NCI-H510A treated with DMSO at 0.1 percent for 48 hours (cell line): ENCODE measurements at places on chromosomes 6 and 20.

DNA sequence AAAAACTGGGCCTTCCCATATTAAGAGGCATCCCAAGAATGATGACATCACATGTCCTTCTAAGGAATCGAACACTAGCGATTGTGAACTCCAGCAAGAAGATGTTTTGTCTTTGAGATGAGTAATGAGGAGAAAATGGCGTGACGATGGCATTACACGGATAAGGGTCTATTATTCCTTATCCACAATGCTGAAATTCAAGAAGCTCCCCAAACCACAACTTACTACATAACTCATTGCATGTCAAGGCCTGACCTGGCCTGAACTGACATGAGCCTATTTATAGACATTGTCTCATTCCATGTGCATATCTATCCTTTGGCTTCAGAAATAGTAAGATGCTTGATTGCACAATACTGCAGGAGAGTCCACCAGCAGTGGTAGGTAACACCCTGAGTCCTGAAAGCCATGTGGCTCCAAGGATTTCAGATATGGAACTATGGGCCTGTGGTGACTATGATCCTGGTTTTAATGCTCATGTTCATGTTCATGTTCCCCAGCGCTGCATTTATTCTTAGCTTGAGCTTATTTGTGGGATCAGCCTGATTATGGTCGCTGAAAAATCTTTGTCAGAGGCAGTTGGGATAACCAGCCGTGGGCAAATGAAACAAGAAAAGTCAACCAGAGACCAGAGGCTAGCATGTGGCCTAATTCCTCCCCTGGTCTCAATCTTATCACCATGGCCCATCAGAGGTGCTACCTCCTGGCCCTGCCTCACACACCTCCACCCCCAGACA lies 183.2 kb upstream of the JARID2 start:
- DNase-seq: no peak

GRCh38 chr6:17115251-17116116 lies 13.6 kb downstream of the STMND1 start:
- DNase-seq: no peak

- no peak for DNase-seq
These were observed 292.6 kb downstream of the GMDS start for GRCh38 chr6:1952740-1953360.

- DNase-seq: no peak
These were observed 45.2 kb upstream of the CTAGE9 start for GRCh38 chr6:131756039-131756438.

DNA sequence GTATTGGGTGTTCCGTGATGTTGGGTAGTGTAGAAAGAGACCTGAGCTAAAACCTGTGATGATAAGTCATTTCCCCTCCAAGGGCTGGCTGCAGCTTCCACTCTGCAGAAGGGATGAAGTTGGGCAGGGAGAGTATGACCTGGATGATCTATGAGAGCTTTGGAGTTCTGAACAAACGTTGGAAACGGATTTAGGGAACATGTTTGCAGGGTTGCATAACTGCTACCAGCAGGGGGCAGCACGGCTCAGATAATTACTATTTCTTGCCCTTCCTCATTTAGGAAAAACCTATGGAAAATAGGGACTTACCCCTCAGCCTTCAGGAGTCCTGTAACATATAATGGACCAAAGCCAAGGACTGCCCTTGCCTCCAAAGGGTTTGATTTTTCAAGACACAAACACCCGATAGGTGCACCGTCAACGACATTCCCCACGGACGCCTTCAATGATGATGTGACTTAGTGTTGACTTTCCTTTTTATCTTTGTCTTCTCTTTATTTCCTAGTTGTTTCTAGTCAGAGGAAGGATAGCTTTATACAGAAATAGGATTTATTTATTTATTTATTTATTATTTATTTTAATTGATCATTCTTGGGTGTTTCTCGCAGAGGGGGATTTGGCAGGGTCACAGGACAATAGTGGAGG lies 164.9 kb upstream of the SASH1 start:
- peak; percentile 12 for DNase-seq

DNA sequence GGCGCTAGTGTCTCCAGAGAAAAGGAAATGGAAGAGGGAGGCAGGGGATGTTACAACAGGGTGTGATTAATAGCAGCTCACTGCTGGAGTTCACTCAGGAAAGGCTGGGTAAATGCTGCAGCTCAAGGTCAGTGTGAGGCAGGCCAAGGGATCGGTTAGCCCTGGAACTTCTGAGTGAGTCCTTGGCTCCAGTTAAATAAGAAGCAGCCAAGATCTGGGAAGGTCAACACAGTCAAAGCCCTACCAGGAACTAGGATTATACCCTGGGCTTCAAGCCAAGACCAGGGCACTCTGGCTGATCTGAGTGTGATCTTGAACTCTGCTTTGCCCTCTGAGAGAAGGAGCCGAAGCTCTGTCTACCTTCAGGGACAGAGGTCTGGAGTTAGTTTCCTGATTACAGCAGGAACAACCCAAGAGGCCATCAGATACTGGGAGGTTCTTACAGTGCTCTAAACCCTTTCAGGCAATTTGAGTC lies 44.3 kb downstream of the TPD52L1 start:
- no peak for DNase-seq

- no peak for DNase-seq
These were observed 300.9 kb downstream of the DHX35 start for GRCh38 chr20:39263076-39263475.

DNA sequence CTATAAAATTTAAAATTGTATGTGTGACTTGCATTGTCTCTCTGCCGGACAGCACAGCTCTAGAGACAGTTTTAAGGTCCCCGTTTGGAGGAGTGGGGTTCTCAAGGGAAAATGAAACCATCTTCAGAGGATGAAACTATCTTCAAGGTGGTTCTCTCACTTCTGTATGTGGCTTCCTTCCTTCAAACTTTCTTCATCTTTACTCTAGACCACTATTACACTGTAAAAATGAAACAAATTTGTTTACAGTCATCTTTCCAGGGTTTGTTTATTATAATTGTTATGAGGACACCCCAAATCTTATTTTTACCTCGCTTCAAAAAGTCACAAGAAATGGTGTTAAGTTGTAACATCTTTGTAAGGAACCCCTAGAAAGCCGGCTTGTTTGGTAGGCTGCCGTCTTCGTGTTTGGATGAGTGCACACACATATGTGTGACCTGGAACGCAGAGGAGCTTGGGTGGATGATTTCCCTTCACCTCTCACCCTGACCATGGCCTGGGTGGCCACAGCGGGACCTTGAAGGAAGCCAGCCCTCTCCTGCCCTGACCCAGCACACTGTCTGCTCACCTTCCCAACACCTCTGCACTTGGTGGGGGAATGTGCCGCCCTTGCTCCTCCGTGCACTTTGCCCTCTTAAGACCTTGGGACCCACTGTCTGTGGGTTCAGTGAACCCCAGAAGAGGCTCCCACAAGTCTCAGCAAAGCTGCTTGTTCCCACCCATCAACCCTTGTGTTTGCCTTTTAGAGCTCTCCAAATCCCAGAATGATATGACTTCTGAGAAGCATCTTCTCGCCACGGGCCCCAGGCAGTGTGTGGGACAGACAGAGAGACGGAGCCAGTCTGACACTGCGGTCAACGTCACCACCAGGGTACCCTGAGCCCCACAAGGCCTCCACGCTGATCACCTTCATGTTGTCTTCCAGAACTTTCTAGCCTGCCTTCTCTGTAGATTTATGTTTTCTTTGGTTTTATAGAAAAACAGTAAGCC lies 67.8 kb downstream of the SYTL3 start:
- DNase-seq: no peak

GRCh38 chr6:32980488-32981038 lies 12.2 kb downstream of the BRD2 start:
- DNase-seq: no peak

GRCh38 chr20:33518071-33518470 lies 28.2 kb downstream of the CBFA2T2 start:
- no peak for DNase-seq

DNA sequence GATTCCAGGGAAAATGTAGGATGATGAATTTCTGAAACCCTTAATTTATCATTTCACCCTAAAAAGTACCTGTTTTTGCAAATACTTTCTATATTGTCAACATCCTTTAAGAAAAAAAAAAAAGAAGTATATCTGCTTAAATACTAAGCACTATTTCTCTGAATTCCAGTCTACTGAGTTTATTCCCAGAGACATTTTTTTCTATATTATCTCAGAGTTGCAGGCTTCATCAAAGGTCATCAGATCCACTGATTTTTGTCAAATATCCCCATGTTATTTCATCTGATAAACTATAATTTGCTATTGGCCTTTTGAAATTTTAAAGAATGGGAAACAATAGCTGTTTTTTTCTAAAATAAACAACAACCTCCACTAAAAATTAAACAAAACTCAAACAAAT lies 357.6 kb upstream of the ID4 start:
- DNase-seq: no peak

- DNase-seq: peak; percentile 79
These were observed 114.7 kb downstream of the PSMB1 start for GRCh38 chr6:170438402-170438753.

- no peak for DNase-seq
These were observed 26.2 kb downstream of the SLC16A10 start for GRCh38 chr6:111113336-111114086.

GRCh38 chr6:74927299-74927698 lies 278.6 kb downstream of the COL12A1 start:
- DNase-seq: no peak

GRCh38 chr6:13229205-13230085 lies 98.9 kb downstream of the TBC1D7 start:
- DNase-seq: no peak

- no peak for DNase-seq
These were observed 68.8 kb downstream of the GJA1 start for GRCh38 chr6:121504227-121504626.

DNA sequence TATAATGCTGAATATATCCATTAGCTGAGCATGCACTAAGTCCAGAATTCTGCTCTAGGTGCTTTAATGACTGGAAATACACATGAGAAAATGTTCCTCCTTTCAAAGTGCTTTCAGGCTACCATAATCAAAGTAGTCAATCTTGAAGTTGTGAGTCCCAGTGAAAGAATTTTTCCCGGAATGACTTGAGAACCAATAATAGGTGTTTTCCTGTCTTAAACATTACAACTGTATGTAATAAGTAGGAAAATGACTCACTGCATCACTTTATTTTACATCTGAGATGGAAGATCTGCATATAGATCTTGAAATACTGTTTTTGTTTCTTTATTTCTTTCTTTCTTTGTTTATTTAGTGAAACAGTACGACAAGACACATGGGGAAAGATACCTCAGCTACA lies 437.4 kb upstream of the JAG1 start:
- DNase-seq: no peak

DNA sequence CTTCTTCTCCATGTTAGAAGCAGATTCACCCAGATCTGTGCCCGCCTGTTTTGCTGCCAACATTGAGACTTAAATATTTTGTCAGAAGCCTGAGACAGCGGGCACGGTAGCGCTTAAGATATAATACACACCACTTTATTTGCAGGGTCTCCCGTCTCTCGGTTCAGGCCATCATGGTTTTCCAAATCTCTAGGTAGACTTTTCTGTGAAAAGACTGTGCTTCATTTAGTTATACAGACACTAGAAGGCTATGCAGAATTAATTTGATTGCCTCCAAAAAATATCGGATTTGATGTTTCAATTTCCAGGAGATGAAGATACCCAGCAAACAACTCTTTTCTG lies 598 bp downstream of the TBP start:
- no peak for DNase-seq

DNA sequence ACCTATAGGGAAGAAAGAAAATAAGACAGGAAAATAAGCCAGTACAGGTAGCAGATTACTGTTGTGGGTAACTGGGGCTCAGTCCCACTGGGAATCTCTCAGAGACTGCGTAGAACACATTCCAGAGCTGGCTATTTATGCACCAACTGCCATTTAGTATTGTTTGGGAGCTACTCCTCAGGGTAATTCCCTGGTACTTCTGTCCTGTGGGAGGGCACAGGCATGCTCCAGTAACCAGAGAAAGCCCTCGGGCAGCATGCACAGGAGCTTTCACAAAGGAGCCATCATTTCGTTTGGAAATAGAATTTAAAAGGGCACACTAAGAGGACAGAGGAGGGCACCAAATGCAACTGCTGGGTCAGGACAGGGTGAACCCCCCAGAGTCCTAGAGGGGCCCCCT lies 148.0 kb upstream of the LRFN2 start:
- no peak for DNase-seq

DNA sequence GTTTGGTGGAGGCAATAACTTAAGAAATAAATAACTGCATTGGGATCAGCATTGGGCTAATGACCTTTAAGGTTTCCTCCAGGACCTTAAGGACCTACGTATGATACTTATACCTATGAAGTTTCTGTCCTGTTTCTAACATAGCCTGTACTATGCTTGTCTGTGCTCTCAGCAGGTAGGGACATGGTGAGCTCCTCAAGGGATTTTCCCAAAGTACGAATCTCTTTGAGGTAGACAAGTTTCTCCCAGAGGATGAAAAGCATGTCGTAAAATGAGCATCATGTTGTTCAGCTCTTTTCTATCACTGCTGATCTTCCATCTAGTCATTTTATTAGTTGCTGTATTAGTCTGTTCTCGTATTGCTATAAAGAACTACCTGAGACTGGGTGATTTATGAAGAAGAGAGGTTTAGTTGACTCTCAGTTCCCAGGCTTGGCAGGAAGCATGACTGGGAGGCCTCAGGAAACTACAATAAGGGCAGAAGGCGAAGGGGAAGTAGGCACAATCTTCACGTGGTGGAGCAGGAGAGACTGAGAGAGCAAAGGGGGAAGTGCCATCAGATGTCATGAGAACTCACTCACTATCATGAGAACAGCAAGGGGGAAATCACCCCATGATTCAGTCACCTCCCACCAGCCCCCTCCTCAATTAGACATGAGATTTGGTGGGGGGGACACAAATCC lies 77.8 kb upstream of the TGM3 start:
- DNase-seq: no peak

GRCh38 chr6:4774715-4775493 lies 1.3 kb upstream of the CDYL start:
- peak; percentile 57 for DNase-seq

DNA sequence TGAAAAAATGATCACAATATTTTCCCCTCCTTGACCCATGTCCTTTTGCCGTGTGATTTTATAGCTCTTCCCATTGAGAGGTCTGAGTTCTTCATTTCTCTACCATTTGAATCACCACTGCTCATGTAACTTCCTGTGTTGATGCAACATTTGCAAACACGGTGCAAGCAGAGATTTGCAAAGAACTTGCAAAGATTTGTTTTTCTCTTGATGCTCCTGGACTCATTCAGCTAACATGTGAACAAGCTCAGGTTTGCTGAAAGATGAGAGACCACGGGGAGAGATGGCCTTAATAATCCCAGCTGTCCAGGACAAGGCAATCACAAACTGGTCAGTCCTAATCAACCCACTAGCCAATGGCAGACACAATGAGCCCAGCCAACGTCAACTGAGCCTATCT lies 8.6 kb downstream of the VNN2 start:
- DNase-seq: no peak
